ENCODE measurements at places on chromosomes 4 and X.

DNA sequence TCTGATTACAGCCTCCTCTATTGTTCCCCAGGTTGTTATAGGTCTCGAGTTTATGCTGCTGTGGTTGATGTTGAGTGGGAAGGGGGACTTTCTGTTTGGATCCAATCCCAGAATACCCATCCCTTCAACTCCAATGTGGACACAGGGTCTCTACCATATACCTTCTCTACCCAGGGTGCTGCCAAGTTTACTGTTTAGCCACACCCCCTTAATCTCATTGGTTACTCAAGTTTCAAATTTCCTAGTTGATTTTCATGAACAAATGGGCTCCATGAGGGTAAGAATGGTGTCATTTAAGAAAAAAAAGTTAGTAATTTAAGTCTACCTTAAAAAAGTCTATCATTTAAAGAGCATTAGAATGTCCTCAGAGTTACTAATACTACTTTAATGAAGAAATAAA, 3.6 kb upstream of the SPP1 start:
- DNase-seq, result no peak

DNA sequence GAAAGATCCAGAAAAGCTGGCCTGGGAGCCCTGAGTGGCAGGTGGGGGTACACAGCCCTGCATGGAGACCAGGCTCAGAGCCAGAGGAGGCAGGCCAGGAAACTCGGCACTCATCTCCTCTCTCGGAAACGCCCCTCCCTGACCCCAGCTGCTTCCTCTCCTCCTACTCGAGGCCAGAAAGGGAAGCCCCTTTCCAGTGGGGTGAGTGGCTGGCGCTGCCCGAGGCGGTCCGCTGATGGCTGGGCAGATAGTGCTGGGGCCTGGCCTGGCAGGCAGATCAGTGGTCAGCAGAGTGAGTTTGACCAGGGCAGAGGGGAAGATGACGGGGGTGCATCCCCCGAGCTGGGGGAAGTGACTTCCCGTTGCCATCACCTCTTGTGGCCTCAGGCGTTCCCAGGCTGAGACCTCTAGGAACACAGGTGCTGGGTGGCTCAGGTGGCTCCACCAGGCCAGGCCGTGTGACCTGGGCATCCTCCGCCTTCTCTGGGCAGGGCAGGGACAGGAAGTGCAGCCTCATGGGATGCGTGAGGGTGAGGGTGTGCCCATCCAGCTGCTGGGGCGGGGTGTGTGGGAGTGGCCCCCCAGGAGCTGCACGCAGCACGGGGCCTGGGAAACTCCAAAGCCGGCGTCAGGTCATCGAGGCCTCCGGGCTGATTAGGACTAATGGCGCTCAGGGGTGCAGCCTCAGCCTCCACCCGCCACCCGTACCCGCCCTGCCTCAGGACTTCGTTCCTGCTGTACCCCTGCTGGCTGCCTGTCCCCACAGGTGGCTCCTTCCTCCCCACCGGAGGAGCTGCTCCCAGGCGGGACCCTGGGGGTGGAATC, 5.7 kb downstream of the SH3BP2 start:
- DNase-seq, result no peak

DNA sequence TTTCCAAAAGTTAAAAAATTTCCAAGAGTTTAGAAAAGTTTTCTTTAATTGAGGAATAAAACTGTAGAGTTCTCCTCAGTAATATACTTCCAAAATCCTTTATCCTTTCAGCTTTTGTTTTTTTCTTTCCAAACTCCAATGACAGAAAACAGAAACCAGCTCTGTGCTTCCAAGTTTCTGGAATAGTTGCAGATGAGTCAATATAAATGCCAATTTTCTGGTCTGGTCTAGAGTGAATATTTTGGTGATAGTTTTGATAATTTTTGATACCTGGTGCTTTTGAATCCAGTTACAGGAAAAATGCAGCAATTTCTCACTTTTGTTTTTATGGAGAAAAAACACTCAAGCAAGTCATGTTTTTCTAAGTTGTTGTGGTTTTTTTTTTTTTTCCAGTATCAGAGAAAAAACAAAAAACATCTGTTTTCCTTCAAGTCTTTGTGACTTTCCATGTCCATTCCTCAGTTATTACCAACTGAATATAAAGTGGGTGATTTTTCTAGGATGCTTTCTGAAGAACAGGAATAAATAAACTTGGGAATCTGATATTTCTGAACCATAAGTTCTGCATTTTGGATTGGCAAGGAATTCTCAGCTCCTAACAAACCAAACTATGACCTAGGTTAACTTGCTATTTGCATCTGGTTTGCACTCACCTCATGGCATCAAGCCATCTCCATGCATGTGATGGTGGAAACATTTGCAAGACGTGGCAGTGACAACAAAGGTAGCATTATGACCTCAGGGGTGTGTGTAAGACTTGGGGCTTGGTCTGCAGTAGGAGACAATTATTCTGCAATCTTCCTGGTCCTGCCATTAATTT, 139.1 kb downstream of the VEGFC start:
- no peak for DNase-seq

DNA sequence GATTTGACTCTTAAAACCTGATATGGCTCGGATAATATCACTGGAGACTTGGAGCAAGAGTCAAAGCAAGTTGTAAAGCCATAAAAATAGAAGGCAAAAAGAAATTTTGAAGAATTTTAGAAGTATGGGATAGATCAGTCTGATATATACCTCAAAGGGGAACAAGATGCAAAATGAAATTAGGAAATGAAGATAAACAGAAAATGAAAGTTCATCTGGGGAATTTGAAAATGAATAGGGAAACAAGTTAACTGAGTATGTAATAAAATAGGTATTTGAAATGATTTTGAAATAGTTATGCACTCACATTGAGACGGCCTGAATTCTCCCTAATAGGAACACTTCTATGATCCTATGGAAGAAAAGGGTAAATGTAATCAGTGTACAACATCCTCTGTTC, 5.7 kb downstream of the CYP2U1 start:
- DNase-seq, result no peak

- DNase-seq, result no peak
These were observed 5.4 kb downstream of the SULT1B1 start for GRCh38 chr4:69754926-69755580.

GRCh38 chrX:38704146-38704882, 96.9 kb upstream of the MID1IP1 start:
- no peak for DNase-seq

GRCh38 chr4:168766604-168767316, 243.3 kb downstream of the CBR4 start:
- no peak for DNase-seq

DNA sequence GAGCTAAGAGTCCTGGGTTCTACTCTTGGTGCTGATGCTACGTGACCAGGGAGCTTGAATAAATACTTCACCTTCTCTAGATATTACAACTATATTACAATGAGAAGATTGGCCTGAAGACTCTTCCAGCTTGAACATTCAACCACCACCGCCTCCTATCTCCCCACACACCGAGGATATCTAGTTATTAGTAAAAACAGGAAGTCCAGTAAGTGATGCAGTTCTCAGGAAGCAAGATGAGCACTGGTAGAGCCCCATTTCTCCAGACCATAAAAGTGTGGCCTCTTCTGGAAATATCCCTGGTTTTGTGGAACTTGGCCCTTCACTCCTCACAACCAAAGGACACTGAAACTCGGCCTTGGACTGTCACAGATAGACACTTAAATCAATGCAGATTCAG, 18.5 kb downstream of the PJA1 start:
- DNase-seq, result no peak

DNA sequence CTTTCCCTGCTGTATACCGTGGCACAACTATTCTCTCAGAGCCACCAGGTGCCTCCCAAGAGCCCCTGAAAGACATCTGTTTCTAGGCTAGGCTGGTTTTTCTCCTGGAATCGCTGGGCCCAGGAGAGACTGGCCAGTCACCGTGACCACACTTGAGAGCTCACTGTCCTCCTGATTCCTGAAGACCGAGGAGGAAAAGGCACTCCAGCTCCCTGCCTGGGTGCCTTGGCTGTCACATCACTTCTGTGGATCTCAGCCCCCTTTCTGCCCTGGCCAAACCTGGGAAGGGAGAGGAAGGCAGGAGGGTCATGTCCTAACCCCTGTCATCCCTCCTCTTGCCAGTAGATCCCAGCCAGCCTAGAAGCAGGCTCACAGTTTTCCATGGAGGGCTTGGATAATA, 54.7 kb upstream of the LAS1L start:
- DNase-seq, result no peak

GRCh38 chrX:139199933-139200332, 330.6 kb upstream of the F9 start:
- no peak for DNase-seq

GRCh38 chr4:140247237-140247636, 93.3 kb upstream of the MAML3 start:
- DNase-seq, result no peak

DNA sequence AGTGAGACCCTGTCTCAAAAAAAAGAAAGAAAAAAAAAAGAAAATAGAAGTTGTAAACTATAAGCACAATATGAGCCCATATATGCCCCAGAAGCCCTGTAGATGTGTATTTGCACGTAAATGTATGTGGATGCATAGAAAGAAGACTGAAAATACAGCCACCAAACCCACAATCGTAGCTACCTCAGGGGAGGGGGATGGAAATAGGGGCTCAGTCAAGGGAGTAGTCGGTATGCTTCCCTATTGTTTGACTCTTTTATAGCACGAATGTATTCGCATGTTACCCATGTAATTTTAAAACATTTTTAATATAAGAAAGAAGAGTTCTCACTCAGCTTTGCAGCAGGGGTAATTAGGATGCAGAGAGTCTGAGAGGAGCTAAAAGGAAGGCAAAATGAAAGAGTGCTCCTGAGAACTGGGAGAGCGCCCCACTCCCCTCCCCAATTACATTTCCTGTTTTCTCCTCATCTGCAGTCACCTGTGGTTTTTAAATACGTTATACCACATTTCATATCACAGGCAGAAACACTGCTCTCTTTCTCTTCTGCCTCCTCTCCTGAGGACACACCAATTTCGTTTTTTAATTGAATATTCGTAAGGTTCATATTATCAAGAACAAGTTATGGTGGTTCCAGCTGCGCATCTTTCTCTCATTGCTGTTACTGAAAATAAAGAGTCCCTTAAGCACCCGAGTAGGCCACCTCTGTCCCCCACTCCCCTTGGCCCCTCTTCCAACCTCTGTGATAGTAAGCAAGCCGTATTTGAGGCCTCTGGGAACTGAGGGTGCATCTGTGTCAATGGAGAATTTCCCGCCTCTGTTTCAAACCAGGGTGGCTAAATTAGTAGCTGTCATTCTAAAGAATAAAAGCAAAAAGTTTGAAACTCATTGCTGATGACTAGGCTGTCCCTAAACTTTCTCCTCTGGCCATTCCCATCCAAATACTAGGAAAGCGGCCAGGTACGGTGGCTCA, 10.7 kb downstream of the SEPTIN6 start:
- no peak for DNase-seq

DNA sequence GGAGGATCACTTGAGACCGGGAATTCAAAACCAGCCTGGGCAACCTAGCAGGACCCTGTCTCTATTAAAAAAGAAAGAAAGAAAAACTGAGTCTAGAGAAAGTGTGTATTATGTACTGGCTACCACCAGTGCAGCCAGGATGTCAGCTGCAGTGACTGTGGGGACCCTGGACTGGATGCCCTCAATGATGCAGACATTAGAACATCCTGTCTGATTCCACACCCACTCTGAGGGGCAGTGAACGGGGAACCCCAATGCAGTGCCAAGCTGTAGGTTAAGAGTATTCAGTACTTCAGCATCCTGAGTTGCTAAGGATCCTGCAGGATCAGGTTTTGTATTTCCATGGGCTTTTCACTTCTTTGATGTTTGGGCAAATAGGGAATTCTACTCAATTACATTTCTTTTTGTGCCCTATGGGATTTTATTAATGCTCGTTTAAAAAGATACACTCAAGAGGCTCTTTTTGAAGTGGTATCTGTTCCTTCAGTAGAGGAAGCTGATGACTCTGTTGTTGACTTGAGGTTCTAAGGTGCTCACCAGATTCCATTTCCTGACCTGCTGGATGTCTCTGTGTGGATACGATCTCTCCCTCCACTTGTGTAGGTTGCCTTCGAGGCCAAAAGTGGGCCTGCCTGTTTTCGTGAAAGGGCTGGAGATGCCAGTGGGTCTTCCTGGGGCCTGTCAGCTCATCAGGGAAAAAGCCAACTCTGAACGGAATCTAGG, 85.9 kb upstream of the CLCN4 start:
- no peak for DNase-seq

- no peak for DNase-seq
These were observed 57.7 kb downstream of the C4orf33 start for GRCh38 chr4:129153700-129154099.

DNA sequence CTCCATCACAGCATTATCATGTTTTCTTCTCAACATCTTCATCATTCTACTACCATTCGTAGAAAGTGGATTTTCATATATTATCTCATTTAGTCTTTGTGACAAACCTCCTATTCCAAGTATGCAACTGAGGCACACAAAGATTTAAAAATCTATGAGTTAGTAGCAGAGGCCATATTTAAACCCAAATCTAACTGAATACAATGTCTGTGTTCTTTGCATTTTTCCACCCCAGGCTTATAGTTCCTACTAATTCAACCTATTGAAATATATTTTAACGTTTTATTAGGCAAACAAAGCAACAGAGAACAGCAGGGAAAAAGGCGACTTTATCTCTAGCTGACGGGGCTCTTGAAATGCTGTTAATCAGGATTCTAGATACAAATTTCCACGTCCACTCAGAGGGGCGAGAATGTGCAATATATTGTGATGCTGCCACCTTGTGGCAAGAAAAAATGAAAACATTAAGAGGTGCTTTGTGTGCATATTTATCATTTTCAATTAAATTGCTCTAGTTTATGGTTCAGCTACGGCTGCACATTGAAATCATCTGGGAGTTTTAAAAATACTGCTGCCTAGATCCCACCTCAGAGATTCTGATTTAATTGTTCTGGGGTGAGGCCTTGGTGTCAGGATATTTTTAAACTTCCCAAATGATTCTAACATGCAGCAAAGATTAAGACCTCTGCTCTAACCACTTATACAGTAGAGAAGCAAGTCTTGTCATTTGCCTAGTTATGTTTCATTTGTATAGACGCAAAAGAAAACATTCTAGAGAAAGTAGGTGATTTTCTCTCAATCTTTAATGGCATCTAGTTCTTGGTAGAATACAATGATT, 315.9 kb downstream of the MAPK10 start:
- no peak for DNase-seq

DNA sequence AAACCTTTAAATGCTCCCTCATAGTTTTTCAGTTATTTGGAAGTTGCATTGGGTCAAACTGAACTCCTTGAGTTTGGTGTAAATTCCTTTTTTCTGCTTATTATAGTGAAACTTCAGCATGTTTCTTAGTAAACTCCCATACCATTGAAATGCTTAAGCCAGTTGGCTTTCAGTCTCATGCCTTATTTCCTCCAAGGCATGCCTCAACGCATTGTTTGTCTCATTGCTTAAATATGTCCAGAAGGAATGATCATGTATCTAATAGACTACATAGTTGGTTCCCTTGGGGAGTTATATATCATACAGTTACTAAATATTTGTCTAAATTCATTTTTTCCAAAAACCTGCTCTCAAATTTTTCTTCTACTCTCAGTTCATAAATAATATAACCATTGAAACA, 114.0 kb downstream of the STOX2 start:
- no peak for DNase-seq

DNA sequence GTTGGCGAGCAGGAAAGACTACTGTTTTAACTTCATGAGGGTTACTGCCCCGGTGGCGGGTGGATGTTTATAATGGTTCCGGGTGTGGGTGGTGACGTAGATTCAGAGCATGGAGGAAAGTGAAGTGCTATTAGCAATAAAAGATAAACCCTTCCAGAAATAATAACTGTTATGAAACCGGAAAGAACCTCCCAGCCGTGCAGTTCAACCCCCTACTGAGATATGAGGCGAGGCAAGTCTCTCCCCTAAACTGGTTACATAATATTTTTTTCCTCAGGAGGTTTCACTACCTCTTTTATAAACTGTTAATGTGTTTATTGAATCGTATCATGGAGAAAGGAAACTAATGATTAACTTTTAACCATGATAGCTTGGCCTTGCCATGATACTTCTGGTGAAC, 33.9 kb upstream of the STIM2 start:
- DNase-seq, result no peak
